ENCODE measurements at places on chromosomes 1 and 21.

DNA sequence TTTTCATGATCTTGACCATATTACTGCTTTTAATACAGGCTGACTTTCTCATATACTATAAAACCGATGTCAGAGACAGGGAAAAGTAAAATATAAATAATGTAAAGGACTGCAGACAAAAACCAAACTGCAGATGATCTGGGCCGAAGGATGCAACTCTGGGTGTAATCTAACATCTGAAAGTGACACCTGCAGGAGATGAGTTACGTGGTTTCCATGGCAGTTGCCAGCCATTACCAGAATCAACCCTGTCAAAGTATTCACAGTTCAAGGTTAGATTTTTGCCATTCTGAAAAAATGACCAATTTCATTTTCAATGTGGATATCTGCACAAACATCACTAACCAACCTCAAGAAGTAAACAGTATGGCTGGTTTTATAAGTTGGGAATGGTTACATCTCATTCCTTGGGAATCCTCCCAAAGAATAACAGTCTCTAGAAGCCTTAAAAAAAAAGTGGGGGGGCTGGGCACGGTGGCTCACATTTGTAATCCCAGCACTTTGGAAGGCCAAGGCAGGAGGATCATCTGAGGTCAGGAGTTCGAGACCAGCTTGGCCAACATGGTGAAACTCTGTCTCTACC lies 27.7 kb downstream of the DNAJC11 start:
- DNase-seq = no peak

- DNase-seq = no peak
Observed at GRCh38 chr1:94726981-94727685, 93.0 kb upstream of the SLC44A3 start.

DNA sequence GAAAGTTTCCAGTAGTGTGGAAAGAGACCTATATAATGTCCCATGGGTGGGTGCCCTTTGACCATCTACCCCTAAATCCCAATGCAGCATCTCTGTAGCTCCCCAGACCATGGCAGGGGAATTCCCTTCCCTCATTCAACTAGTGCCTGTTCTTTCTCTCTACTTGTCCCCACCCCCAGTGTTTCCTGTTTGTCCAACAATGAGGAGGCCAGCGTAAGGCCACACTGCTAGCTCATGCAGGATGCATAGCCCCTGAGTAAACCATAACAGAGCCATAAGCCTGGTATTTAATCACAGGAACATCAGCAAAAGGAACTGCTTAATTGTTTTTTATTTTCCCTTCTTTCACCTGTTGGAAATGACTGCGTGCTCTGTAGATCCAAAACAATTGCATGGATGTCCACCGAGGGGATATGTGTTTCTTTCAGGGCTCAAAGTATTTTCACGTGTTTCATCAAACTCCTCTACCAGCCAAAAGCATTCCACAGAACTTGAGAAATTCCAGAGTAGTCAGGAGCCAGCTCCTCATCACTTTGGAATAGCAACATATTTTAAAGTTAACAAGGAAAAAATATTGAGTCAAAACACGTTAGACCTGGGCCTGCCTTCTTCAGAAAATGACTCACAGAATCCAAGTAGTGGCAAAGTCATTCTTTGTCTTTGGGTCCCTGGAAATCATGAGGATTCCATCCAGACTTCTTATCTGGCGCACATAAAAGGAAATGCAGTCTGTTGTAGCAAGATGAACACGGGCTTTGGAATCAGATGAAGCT lies 162.5 kb upstream of the SGIP1 start:
- no peak for DNase-seq

- peak; percentile 68 for DNase-seq
Observed at GRCh38 chr21:15293240-15293639, 228.4 kb upstream of the NRIP1 start.

DNA sequence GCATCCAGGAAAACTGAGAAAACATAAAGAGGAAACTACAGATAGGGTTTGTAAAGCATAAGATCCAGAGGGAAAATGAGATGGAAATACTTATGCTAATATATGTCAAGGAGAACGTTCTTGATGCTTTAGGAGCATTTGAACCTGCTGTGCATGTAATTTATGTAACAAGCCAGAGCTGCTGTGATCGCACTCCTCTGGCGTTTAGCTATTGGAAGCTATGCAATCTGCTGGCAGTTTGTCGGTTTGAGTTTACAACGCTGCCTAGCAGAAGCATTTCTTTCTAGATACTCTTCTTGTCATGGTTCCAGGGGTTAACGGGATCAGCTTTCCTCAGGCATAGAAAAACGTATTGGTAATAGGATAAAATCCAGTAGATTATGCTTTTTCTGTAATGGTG lies 182.7 kb downstream of the KCNH1 start:
- DNase-seq = no peak

DNA sequence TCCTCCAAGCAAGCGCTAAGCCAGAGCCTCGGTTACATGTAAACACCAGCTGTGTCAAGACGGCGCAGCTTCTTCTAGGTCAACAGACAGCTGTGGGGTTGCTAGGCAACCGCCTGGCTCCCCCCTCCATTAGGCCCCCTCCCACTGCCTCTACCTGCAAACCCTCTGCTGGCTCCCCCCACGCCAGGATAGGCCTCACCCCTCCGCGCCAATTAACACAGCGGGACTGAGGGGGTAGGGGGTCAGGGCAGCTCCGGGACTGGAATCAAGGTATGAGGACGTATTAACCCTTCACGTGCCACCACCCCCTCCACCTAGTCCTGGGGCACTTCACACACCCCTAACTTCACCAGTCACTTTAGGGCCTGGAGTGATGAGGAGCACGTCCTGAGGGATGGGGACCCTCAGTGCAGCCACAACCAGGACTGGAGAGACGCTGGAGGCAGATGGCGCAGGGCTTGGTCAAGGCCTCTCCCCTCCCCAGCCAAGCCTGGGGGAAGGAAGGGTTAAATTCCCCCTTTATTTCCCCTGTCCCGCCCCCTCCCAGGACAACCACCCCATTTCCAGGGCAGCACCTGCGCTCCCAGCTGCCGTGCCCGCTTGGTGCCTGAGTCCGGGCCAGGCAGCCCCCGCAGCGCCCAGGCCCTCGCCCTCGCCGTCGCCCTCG lies 37.4 kb upstream of the WASF2 start:
- DNase-seq = no peak

DNA sequence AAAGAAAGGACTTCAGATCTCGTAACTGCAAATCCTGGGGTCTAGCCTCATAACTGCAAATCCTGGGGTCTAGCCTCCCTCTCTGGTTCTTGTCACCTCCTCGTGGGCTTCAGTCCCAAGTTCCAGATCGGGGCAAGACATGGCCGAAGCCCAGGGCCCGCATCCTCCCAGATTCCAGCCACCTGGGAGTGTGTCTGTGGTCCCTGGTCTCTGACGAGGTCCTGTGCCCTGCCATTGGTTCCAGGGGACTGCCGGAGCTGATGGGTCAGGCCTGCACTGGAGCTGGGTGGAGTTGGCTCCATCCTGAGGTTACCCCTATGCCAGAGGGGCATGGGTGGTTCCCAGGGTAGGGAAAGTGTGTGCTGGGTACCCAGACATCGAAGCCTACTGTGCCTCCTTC lies 17.7 kb upstream of the C1orf174 start:
- DNase-seq = no peak

- DNase-seq = peak; percentile 7
Observed at GRCh38 chr21:37974081-37974480, 57.8 kb upstream of the KCNJ6 start.

DNA sequence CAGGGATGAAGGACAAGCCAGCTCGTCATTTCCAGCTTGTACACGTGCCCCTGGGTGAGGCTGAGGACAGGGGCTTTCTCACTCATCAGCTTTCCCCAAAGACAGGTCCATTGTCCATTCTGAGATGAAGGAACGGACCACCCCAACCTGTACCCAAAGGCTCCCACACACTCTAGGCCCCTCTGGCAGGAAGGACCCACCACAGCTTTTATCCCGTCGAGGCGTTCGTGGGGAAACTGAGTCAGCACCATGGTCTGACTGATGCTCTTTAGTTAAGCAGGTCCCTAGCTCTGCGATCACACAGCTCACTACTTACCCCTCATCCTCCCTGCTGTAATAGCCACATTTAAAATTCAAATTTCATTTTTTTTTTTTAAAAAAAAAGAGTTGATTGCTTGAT lies 117.3 kb downstream of the AJAP1 start:
- DNase-seq = no peak

GRCh38 chr1:218380125-218380977 lies 35.2 kb downstream of the TGFB2 start:
- peak; percentile 98 for DNase-seq

- no peak for DNase-seq
Observed at GRCh38 chr1:24178407-24178806, 8.7 kb downstream of the IFNLR1 start.

DNA sequence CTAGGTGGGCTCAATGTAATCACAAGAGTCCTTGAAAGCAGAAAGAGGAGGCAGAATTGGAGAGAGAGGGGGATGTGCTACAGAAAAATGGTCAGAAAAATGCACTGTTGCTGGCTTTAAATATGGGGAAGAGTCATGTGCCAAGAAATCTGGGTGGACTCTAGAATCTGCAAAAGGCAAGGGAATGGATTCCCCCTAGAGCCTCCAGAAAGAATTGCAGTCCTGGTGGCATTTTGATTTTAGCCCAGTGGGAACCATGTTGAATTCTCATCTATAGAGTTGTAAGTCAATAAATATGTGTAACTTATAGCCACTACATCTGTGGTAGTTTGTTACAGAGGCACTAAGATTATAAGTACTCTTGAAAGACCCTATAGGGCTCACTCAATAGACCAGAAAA lies 210.3 kb downstream of the ASTN1 start:
- DNase-seq = peak; percentile 3

- peak; percentile 90 for DNase-seq
Observed at GRCh38 chr1:210597555-210598134, 268.9 kb downstream of the HHAT start.

DNA sequence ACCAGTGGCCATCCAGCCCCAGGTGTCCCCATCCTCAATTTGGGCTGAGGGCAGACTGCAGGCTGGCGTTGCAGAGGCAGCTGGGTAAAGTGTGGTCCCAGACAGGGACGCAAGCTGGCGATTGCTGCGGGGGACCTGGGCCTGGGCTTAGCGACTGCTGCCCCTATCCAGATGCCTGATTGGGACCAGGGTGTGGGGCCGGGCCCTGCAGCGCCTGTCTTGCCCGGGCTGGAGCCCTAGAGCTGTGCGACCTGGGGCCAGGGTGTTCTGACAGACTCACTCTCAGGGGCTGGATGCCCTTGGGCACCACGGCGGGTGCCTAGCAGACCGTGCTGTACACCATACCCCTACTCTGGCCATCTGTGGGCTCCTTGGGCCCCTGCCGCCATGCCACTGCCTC lies 16.2 kb upstream of the FAAP20 start:
- no peak for DNase-seq

GRCh38 chr21:42973309-42973990 lies 912 bp upstream of the PKNOX1 start:
- no peak for DNase-seq

- DNase-seq = no peak
Observed at GRCh38 chr1:183676586-183677189, 23.6 kb upstream of the APOBEC4 start.

DNA sequence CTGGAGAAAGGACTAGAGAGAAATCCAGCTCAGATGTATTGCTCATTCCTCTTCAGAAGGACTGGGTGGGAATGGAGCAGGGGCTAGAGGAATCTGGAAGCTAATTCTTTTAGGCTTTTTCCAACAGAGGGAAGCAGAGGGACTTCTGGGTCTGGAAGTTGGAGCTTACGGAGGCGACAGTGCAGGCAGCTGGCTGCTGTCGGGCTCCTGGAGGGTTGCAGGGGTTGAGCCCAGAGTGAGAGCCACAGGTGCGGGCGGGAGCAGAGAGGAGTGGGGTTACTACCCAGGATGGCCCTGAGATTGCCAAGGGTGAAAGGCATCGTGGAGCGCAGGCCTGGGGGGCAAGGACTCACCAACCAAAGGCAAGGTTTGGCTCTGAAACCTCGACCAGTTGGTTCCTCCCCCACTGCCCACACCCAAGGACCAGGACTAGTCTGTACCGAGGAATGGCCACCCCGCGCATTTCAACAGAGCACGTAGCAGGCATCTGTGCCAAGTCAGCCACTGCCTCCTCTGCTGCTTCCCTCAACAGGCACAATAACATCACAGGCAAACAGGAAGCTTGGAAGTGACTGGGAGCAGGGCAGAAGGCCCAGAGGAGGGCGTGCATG lies 22.7 kb upstream of the EDN2 start:
- no peak for DNase-seq

GRCh38 chr21:28393279-28393678 lies 599.4 kb downstream of the LTN1 start:
- DNase-seq = no peak

DNA sequence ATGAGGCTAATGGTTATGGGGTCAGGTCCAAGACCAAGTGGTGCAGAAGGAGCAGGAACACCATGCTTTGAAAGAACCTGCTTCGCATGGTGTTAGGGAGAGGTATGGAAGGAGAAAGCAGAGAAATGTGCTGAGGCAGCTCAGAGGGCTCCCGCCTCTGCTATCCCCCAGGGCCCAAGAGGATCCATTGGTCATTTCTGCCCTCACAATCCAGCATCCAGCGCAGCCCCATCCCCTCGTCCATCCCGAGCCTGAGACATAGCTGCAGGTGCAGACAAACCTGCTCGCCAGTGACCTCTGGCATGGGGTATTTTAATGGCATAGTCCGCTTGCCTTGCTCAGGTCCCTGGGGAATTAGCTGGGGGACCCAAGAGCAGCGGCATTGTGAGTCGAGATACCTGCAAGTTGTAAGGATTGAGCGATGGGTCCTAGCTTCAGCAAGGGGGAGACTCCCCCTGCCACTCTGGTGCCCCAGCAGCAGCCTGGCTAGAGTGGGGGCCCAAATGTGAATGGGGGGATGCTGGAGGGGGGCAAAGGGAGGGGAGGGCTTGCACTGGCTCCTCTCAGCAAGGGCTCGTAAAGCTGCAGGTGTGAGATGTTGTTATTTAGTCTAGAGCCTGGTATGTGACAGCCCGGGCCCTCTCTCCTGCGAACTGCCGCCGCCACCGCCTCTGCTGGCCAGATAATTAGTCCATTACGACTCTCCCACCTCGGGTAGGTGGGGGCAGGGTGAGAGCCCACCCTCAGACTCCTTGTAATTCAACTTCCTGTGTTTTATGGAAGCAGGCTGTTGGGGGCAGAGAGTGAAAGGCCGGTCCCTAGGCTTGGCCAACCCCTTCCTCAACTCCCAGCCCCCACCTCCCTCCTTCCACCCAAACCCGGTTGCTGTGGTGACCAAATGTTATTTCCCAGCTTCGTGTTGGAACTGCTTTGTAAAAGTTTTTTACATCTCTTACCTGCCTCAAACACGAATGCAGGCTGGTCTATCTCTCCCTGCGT lies 118.8 kb downstream of the RNF220 start:
- no peak for DNase-seq

- peak; percentile 15 for DNase-seq
Observed at GRCh38 chr1:197912739-197913494, 4.3 kb upstream of the LHX9 start.

Data from ACHN (cell line).